Naive thymus-derived CD8-positive, alpha-beta T cell (primary cell): ENCODE measurements at places on chromosomes 11 and 22.

GRCh38 chr11:77079666-77080065 is 12.9 kb downstream of the CAPN5 start:
- DNase-seq, result no peak

- no peak for DNase-seq
Observed at GRCh38 chr22:44623771-44624510, 78.1 kb upstream of the PRR5 start.

- no peak for DNase-seq
Observed at GRCh38 chr11:103609117-103610066, 427.0 kb upstream of the DDI1 start.

DNA sequence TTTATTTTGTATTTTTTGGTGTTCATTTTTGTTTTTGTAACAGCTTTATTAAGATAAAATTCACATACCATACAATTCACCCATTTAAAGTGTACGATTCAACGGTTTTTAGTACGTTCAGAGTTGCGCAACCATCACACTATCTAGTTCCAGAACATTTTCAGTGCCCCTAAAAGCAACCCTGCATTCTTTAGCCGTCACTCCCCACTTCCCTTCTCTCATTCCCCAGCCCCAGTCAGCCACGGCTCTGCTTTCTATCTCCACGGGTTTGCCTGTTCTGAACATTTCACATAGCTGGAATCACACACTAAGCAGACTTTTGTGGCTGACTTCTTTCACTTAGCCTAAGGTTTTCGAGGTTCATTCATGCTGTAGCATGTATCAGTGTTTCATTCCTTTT is 9.6 kb upstream of the KCNQ1OT1 start:
- DNase-seq, result no peak

DNA sequence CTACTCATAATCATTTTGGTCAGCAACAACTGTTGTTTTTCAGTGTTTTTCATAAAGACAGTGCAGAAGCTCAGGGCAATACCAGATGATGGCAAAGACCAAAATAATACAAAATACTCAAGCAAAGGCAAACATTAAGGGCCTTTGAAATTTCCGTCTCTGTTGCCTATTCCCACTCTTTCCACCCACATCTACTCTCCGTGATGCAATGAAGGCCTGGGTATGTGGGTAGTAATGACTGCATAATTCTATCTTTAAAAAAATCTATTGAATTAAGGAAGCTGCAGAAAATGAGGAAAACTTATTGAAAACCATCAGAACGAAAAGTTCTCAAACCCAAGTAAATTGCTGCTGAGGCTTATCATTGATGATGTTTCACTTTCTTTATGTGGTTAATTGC is 203.3 kb downstream of the MAML2 start:
- DNase-seq, result no peak

- no peak for DNase-seq
Observed at GRCh38 chr22:25131198-25131887, 68.3 kb upstream of the CRYBB3 start.

DNA sequence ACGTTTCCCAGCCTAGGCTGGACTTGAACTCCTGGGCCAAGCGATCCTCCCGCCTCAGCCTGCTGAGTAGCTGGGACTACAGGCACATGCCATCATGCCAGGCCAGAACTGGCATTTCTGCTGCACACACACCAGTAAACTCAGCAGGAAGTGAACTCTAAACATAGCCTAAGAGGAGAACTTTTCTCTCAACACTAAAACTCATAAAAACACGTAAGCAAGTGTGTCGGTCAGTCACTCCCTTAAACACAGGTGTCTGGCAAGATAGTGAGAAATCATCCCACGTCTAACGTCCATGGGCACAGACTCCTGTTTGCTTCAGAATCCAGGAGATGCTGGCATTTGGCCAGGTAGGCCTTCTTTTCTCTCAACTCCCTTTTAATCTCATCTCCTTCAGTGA is 104.8 kb downstream of the RPL27A start:
- DNase-seq, result no peak

GRCh38 chr11:13429836-13430235 is 33.2 kb downstream of the BTBD10 start:
- no peak for DNase-seq

DNA sequence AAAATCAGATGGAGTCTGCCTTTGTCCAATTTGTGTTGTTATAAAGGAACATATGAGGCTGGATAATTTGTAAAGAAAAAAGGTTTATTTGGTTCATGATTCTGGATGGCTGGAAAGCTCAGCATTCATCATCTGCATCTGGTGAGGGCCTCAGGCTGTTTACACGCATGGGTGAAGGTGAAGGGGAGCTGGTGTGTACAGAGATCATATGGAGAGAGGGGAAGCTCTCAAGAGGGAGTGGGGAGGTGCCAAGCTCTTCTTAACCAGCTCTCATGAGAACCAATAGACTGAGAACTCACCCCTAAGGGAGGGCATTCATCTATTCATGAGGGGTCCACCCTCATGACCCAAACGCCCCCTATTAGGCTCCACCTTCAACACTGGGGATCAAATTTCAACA is 40.0 kb downstream of the NEU3 start:
- no peak for DNase-seq

DNA sequence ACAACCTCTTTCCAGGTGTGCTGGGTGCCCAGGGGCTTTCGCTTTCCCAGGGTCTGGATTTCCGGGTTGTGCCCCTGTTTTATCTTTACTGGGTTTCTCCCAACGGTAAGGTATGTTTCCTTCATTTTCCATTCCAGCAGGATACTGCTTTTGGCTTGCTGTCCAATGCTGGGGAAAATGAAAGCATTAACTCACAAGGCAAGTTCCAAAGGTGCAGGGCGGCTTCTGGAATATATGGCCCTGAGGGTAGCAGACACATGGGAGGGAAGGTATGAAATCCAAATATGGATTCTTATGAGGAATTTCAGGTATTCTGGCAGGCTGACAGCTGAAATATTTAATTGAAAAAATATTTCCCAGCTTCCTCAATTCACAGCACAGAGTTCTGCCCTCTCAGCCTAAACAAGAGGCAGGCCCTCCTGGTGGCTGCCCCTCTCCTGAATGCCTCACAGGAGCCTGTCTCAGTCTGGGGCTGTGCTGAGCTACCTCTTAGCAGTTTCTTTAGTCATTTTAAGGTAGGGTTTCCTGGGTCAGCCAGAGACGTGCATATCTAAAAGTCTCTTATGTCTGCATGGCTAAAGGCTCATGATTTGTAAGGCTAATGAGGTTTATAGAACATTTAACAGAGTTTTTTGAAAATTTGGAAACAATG is 318.6 kb upstream of the B3GAT1 start:
- DNase-seq, result no peak

DNA sequence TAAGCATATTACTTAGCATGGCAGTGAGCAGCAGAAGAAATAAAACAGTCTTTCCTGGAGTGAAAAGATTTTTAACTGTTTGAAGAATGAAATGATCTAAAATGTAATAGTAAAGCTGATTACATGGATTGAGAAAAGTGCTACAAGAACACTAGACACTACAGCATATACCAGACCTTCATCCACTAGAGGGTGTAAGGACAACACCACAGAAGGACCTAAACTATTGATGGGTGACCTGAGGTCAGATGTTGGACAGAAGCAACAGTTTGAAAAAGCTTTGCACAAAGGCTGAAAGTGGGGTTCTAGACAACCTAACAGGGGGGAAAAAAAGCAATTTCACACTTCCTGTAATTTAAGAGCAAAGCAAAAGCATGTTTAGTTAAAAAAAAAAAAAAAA is 97.7 kb downstream of the RBFOX2 start:
- DNase-seq, result no peak

- DNase-seq, result no peak
Observed at GRCh38 chr11:8360086-8360828, 96.6 kb upstream of the LMO1 start.

GRCh38 chr11:72309641-72310040 is 65.7 kb upstream of the PHOX2A start:
- no peak for DNase-seq

GRCh38 chr22:29195964-29196666 is 9.6 kb upstream of the EMID1 start:
- no peak for DNase-seq

DNA sequence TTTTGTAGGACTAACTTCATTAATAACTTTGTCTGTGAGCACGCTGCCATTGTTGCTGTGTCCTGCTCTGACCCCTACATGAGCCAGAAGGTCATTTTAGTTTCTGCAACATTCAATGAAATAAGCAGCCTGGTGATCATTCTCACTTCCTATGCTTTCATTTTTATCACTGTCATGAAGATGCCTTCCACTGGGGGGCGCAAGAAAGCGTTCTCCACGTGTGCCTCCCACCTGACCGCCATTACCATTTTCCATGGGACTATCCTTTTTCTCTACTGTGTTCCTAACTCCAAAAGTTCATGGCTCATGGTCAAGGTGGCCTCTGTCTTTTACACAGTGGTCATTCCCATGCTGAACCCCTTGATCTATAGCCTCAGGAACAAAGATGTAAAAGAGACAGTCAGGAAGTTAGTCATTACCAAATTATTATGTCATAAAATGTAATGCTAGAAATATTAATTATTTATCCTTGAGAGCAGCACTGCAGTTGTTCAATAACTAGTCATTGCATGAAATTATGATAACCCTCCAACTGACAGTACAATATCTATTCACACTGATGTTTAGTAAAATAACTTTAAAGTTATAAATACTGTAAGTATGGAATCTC is 46.4 kb upstream of the OR5D13 start:
- no peak for DNase-seq

DNA sequence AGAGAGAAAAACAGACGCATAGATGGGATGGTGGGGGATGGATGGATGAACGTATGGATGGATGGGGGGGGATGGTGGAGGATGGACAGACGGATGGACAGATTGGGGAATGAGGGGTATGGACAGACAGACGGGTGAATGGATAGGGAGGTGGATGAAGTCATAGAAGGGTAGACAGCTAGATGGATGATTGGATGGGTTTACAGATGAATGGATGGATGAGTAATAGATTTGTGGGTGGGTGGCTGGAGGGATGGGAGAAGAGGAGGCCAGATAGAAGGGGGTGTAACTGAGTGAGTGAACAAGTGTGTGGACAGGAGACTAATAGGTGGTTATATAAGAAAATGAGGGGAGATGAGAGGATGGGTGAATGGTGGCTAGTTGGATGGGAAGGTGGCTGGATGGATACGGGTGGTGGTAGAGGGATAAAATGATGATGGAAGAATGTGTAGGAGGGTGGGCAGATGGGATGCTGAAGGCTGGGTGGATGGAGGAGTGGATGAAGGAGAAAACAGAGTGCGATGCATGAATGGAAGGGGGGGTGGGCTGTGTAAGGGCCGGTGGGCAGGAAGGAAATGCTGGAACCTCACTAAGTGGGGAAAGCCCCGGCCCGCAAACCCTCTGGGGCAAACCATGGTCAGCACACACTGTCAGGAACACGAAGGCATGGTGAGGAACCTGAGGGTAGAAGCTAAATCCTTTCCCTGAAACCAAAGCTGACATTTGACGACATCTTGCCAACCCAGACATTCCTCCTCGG is 21.6 kb downstream of the ARVCF start:
- DNase-seq, result no peak

- DNase-seq, result no peak
Observed at GRCh38 chr11:8080069-8080670, 841 bp upstream of the TUB start.
